Astrocyte of the spinal cord (primary cell): ENCODE measurements at places on chromosomes 6 and 20.
A peak's percentile ranks its signal among the peaks of the same experiment; 100 is the strongest.

DNA sequence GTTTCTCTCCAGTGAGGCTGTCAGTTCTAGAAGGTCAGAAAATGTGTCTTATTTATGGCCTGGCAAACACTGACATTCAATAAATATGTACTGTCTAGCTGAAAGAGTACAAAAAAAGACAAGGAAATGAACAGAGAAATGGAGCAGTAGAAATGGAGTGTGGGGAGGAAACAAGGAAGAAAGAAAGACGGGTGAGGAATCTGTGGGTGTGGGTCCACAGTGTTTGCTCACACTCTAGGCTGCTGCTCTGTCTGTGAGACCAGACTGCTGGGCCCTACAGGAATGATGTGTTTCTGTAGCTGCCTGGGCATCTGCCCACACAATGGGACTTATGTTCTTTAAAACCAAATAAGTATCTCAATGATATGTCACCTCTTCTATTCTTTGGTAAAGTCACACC lies 114.2 kb downstream of the MOXD1 start:
- no peak for DNase-seq

DNA sequence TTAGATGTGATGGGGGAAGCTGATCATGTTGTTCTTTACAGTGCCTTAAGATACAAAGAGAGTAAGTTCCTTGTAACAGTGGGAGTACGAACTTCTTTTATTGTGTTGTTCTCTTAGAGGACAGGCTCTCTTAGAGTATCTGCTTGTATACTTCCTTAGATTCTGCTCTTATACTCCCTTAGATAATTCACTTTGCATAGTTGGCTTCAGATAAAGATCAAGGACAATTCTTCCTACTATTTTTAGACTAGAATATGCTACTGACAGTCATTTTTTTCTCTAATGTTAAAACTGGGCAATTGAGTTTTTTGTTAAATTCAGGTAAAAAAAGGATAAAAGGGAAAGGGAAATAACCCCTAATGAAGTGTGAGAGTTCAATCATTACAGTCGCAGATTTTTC lies 138.7 kb downstream of the MYB start:
- DNase-seq, result no peak

DNA sequence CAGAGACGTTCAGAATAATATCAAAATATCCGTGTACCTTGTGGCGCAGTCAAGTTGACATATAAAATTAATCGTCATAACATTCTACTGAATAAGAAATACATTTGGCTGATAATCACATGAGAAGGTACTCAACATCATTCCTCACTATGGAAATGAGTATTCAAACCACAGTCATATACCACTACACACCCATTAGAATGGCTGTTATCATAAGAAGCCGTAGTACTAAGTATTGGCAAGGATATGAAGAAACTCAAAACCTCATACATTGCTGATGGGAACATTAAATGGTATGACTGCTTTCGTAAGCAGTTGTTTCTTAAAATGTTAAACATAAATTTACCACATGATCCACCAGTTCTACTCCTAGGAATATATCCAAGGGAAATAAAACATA lies 244.7 kb downstream of the CDKAL1 start:
- no peak for DNase-seq

- DNase-seq, result no peak
Observed at GRCh38 chr6:80903711-80904110, 797.2 kb downstream of the BCKDHB start.

- no peak for DNase-seq
Observed at GRCh38 chr6:108294297-108294726, 542 bp upstream of the AFG1L start.

DNA sequence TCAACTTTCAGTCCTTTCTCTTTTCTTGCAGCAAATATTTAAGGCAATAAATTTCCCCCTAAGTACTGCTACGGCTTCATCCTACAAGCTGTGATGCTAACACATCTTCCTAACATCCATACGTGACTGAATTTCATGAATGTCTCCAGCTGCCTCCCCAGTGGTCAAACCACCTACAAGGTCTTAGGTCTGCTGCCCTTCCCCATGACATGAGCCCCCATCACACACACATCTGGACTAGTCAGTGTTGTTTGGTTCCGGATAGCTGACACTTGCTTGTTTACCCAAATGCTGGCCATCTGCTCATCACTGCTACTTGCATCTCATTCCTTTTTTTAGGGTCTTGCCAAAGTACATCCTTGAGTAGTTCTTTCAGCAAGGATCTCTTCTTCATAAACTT lies 14.6 kb downstream of the RRBP1 start:
- no peak for DNase-seq

- DNase-seq, result no peak
Observed at GRCh38 chr6:33175436-33176069, 16.7 kb downstream of the COL11A2 start.

DNA sequence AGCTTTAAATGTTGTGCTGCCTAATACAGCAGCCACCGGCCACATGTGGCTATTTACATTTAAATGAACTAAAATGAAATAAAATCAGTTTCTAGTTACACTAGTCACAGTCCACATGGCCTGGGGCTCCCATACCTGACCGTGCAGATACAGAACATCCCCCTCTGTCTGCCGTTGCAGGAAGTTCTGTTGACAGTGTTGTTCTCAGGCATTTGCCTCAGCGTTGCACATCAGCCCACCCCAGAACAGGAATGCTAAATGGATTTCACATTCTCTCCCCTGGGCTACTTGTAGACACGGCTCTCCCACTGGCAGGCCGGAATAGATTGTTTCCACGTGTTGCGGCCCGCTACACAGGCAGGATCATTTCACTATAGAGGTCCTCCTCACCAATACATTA lies 26.3 kb downstream of the JAG1 start:
- no peak for DNase-seq

GRCh38 chr6:134254118-134254517 lies 63.8 kb downstream of the SGK1 start:
- DNase-seq, result no peak

DNA sequence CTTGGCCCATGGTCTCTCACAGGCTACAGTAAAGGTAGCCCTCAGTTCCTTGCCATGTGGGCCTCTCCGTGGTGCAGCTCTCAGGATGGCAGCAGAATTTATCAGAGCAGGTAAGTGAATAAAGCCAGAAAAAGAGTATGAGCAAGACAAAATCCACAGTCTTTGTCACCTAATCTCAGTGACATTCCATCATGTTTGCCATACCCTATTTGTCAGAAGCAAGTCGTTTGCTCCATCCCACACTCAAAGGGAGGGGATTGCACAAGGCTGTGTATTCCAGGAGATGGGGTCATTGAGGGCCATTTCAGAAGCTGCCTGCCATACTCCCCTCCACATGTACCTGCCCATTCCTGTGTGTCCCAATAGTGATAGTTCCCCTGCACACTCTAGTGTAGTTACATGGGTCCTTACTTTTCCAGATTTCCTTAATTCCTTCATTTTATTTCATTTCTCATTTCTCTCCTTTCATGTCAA lies 24.2 kb downstream of the ISM1 start:
- DNase-seq, result no peak

- DNase-seq, result peak; percentile 43
Observed at GRCh38 chr6:81929828-81930227, 177.3 kb upstream of the TENT5A start.

GRCh38 chr6:10746915-10747250 lies 722 bp upstream of the TMEM14B start:
- DNase-seq, result no peak

DNA sequence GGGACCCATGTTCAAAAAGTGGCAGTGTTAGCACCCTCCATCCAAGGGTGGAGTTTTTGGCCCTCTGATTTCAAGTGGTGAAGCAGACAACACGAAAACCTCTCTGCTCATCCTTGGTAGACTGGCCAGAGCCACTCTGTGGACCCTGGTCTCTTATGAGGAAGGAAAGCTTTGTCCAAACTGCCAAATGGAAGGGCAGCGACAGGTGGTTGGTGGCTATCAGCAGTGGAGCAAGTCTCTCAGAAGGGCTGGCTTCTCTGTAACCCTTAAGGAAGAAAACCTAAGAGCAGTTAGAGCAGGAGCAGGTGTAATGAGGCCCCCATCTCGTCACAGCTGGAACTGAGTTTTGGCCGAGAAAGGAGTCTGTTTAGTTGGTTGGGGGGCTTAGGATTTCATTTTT lies 155.8 kb downstream of the SLC16A10 start:
- no peak for DNase-seq

GRCh38 chr6:85066266-85066665 lies 301.9 kb upstream of the TBX18 start:
- DNase-seq, result no peak

DNA sequence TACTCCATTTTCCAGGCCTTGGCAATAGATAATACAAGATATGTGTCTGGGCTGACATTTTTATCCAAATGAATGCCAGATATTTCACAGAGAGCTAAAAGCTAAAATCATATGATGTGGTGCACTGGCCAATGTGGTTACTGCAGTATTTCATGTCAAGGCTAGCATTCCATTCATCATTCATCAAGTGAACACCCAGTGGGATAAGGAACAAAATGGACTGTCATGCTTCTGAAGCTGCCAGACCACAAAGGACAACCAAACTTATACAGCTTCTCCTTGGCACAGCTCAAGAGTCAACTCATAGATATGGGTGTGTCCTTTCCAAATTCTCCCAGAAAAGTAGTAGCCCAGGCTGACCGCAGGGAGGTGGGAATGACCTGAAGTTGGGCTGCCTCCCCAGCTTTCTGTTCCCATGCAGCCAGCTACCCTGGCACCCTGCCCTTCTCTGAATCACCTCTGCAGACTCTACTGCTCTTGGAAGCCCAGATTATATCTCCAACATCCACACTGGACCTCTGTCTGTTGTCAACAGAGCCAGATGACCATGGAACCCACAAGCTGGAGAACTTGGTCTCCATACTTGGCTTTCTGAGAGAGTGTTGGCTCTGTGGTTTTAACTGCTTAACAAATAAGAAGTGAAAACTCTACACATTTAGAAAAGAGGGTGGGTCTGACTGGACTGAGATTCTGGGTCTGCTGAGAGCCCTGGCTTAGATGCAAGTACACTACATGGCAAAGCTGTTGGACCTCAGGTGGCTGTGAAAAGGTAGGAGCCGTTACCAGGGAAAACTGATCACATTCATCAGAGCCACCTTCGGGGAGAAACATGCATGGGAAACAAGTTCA lies 122.8 kb downstream of the ALDH8A1 start:
- DNase-seq, result peak; percentile 91

GRCh38 chr6:24967211-24967610 lies 31.5 kb upstream of the RIPOR2 start:
- DNase-seq, result no peak
